ENCODE measurements at places on chromosomes 2 and 18.

- DNase-seq = no peak
- no peak overlapping the region for H3K27ac ChIP-seq
- H3K4me3 ChIP-seq = no peak overlapping the region
- no peaks in the 10 kb centered on the region for H3K36me3 ChIP-seq
- H3K4me1 ChIP-seq = no peaks in the 10 kb centered on the region
Measured at GRCh38 chr2:11430729-11431128, 35.2 kb downstream of the E2F6 start.

- no peaks in the 10 kb centered on the region for H3K36me3 ChIP-seq
- no peak for DNase-seq
- H3K27ac ChIP-seq = no peak overlapping the region
- no peaks in the 10 kb centered on the region for H3K4me1 ChIP-seq
- H3K27me3 ChIP-seq = no peaks in the 10 kb centered on the region
Measured at GRCh38 chr2:50863856-50864255, 168.1 kb downstream of the NRXN1 start.

- H3K27ac ChIP-seq = no peak overlapping the region
- no peaks in the 10 kb centered on the region for H3K27me3 ChIP-seq
- no peaks in the 10 kb centered on the region for H3K4me1 ChIP-seq
- DNase-seq = no peak
- H3K36me3 ChIP-seq = no peaks in the 10 kb centered on the region
- no peak overlapping the region for H3K4me3 ChIP-seq
Measured at GRCh38 chr2:124985270-124985669, 960.2 kb downstream of the CNTNAP5 start.

DNA sequence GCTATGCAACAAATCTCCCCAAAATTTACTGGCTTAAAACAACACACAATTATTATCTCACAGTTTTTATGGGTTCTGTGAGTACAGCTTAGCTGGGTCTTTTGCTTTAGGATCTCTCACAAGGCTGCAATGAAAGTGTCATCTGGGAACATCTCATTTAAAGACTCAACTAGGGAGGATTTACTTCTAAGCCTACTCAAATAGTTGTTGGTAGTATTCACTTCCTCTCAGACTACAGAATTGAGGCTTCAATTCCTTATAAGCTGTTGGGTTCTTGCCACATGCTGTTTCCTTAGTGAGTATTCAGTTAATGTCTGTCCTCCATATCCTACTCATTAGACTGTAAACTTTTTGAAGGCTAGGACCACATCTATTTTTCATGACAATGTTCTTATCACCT lies 72.3 kb downstream of the MDH1 start:
- no peak overlapping the region for H3K4me3 ChIP-seq
- peak; percentile 31 for DNase-seq
- H3K27ac ChIP-seq = peak overlapping the region; percentile 48
- peaks cover 7% of the 10 kb centered on the region for H3K4me1 ChIP-seq

GRCh38 chr18:55605733-55606338 lies 17.8 kb upstream of the TCF4 start:
- H3K4me3 ChIP-seq = no peak overlapping the region
- H3K36me3 ChIP-seq = no peaks in the 10 kb centered on the region
- DNase-seq = no peak

DNA sequence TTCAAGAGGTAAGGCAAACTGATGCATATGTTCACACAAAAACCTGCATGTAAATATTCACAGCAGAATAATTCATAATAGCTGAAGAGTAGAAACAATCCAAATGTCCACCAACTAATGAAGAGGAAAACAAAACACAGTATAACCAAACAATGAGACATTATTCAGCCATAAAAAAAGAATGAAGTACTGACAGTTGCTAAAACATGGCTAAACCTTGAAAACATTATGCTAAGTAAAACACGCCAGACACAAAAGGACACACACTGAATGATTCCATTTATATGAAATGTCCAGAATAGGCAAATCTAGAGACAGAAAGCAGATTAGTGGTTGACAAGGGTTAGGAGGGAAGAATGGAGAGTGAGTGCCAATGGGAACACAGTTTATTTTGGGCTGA lies 86.9 kb downstream of the SESTD1 start:
- H3K4me3 ChIP-seq = no peak overlapping the region
- no peaks in the 10 kb centered on the region for H3K27me3 ChIP-seq

DNA sequence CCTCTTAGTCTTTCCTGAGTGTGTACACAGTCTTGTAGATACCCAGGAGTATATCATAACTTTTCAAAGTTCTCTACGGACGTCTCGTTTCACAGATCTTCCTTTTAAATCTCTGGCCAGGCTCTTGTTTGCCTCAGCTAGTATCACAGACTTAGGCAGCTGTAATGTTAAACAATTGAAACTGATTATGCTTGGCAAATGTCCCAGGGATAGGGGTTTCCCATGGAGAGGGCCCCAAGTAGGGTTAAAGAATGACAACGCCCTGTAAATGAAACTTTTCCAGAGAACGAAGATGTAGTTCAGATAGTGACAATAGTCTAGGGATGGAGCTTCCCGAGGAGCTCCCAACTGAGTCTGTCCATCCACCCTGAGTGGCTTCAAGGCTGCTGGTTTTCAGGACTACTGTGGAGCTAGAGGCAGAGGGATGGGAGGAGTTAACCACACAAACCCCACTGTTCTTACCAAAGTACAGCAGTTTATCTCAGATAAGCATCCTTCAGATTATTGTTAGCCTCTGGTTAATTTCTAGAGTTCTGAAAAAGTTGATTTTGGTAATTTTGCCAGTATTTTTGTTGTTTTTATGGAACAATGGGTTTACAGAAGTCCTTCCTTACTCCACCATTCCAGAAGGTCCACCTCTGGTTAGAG lies 9.1 kb downstream of the NEURL3 start:
- DNase-seq = no peak
- no peaks in the 10 kb centered on the region for H3K36me3 ChIP-seq
- H3K27me3 ChIP-seq = no peaks in the 10 kb centered on the region
- no peaks in the 10 kb centered on the region for H3K4me1 ChIP-seq

- H3K36me3 ChIP-seq = no peaks in the 10 kb centered on the region
- H3K4me1 ChIP-seq = peaks cover 26% of the 10 kb centered on the region
- H3K27me3 ChIP-seq = no peaks in the 10 kb centered on the region
- no peak overlapping the region for H3K4me3 ChIP-seq
- DNase-seq = no peak
Measured at GRCh38 chr2:238421695-238422035, 5.1 kb upstream of the ASB1 start.

GRCh38 chr2:237467447-237468179 lies 19.4 kb upstream of the MLPH start:
- H3K27ac ChIP-seq = no peak overlapping the region
- H3K4me3 ChIP-seq = no peak overlapping the region
- H3K27me3 ChIP-seq = no peaks in the 10 kb centered on the region
- H3K4me1 ChIP-seq = peaks cover 6% of the 10 kb centered on the region

DNA sequence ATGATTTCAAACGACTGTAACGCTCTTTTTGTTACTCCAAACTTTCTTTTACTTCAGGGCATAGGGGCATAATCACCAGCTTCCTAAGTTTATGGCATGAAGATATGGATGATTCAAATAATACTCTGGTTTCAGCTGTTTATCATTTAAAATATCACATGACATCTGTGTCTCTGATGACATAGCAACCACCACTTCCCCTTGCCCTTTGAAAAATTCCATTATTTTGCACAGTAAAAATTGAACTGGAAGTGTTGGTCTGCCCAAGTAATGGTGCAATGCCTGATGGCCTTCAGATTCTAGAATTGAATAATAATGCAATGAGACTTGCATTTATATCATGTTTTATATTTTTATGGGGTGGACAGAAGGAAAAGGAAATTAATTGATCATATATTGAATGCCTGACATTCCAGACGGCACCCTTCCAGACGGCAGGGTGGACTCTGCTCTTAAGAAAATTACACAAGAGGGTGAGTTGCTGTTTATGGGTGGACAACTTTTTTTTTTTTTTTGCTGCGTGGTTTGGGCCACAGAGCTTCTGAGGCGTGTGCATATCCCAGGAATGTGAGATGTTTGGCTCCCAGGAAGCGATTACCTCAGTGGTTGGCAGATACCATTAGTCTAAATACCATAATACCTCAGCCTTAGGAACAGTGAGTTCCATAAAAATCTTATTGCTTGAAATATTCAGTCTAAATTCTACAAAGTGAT lies 101.7 kb upstream of the ZNF521 start:
- H3K27ac ChIP-seq = no peak overlapping the region
- no peak overlapping the region for H3K4me3 ChIP-seq
- no peaks in the 10 kb centered on the region for H3K36me3 ChIP-seq
- peak; percentile 29 for DNase-seq
- H3K27me3 ChIP-seq = no peaks in the 10 kb centered on the region

DNA sequence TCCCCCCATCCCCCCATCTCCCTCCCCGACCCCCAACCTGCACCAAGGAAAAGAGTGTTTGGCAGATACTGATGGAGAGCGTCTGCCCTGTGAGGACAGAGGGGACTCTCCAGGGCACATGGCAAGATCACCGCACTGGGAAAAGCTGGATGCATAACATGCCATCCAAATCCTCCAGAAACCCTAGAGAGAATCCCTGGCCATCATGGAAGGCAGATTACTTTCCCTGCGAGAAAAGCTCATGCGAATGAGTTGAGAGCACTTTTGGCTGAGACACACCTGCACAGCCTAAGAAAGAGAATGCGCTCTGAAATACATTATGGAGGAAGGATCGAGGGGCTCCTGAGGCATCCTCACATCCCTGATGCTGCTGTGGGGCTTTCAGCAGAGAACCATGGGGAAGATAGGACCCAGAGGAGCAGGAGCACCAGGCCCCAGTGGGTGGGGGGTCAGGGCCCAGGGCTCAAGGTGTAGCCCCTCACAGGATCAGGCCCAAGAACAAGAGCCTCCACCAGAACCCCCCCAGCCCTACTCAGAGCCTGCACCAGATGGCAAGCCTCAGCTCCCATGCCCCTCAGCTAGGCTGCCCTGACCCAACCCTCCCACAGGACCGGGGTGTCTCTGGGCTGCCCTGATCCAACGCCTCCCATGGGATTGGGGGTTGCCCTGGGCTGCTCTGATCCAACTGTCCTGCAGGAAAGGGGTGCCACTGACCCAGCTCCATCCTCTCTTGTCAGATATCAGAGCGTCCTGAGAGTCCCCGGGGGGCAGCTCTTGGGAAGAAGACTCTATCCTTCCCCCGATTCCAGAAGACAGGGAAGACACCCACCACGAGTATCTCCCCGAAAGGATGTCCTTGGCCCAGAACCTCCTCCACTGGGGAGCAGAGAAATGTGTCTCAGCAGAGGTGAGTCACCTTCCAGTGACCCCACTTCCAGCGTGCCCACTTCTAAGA lies 153.4 kb downstream of the NDUFA10 start:
- DNase-seq = no peak
- H3K36me3 ChIP-seq = no peaks in the 10 kb centered on the region
- H3K4me3 ChIP-seq = no peak overlapping the region
- no peak overlapping the region for H3K27ac ChIP-seq
- no peaks in the 10 kb centered on the region for H3K27me3 ChIP-seq

GRCh38 chr2:16728351-16729136 lies 62.9 kb upstream of the CYRIA start:
- H3K27me3 ChIP-seq = no peaks in the 10 kb centered on the region
- no peaks in the 10 kb centered on the region for H3K36me3 ChIP-seq
- H3K4me3 ChIP-seq = no peak overlapping the region
- H3K27ac ChIP-seq = no peak overlapping the region

- peak within 1 kb of the TSS; percentile 49 for H3K4me3 ChIP-seq
- peak within 1 kb of the TSS; percentile 93 for H3K27ac ChIP-seq
- peaks cover 37% of the 10 kb centered on the region for H3K27me3 ChIP-seq
- peaks cover 28% of the 10 kb centered on the region for H3K4me1 ChIP-seq
- no peaks in the 10 kb centered on the region for H3K36me3 ChIP-seq
- peak; percentile 86 for DNase-seq
Measured at GRCh38 chr2:26692279-26692896, at the start of gene KCNK3. Gene KCNK3 (plus strand): TSS chr2:26692722. CDS start chr2:26692876, 154 bp downstream.

DNA sequence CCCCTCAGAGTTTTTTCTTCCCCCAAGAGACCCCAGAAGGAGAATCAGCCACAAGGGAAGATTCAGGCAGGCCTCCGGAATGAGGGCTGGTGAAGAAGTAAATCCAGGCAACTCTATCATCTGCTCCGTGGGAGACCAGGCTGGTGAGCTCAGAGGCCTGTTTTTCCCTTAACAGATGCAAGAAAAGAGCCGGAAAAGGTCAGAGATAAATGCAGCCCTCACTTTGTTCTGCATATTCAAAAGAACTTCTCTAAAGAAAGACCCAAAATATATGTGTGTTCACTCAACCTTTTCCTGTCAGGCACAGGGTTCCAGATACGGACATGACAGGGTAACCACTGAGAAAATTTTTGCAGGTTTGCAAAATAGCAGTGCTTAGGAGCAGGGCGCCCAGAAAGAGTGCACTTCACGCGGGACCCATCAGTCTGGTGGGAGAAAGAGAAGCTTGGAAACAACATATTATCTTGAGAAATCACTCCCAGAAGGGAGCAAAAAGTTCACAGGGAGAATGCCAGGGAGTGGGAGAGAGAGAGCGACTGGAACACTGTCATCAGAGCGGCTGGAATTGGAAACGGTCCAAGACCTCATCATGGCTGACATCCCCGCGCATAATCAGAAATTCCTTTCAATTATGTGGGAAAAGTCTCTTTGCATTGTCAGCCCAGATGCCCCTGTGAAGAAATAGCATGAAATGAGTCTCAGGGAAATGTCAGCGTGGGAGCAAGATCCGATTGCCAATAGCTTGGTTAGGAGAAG lies 244.8 kb upstream of the SLC14A2 start:
- no peak overlapping the region for H3K4me3 ChIP-seq
- peak overlapping the region; percentile 60 for H3K27ac ChIP-seq
- no peak for DNase-seq
- H3K4me1 ChIP-seq = peaks cover 30% of the 10 kb centered on the region
- H3K36me3 ChIP-seq = no peaks in the 10 kb centered on the region

DNA sequence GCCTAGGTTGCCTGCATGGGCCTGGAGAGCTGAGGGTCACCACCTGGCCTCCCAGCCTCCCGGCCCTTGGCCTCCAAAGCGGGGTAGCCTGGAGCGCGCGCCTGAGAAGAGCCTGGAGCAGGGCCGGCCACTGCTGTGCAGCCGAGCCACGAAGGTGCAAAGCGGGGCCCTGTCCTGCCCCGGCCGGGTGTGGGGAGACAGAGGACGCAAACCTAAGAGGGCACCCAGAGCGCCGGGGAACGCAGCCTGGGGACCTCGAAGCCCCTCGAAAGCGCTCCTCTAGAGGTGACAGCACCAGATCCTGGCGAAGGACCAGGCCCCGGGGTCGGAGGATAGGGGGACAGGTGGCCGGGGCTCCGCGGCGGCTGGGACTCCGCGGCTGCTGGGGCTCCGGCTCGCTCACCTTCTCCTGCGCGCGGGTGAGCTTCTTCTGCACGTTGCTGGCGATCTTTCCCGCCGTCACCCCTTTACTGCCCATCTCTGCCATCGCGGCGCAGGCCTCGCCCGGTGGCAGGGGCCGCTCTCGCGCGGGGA lies 430 bp downstream of the BIN1 start:
- H3K4me1 ChIP-seq = peaks cover 45% of the 10 kb centered on the region
- peak; percentile 51 for DNase-seq
- no peaks in the 10 kb centered on the region for H3K36me3 ChIP-seq
- no peaks in the 10 kb centered on the region for H3K27me3 ChIP-seq

DNA sequence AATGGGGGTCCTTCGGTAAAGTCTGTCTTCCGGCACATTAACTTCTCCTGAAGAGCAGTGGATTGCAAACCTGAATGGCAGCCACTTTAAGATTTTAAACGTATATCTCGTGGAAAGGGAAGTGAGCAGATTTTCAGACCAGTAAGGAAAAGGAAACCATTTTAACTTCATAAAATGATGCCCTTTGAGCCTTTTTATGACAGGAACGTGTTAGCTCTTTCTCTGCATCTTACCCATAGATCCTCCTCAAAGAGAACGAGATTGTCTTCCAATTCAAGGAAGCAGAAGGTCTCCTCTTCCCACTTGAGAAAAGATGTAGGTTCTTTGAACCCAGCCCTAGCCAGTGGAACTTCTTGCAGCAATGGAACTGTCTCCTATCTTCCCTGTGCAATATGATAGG lies 35.6 kb downstream of the HK2 start:
- no peak overlapping the region for H3K4me3 ChIP-seq
- peaks cover 7% of the 10 kb centered on the region for H3K4me1 ChIP-seq
- no peaks in the 10 kb centered on the region for H3K27me3 ChIP-seq
- H3K36me3 ChIP-seq = no peaks in the 10 kb centered on the region
- no peak for DNase-seq
- H3K27ac ChIP-seq = peak overlapping the region; percentile 8
